Neural crest cell (in vitro differentiated cells): ENCODE measurements at places on chromosomes 1 and 21. TPM values are rescaled to one million over a fixed set of nuclear protein-coding genes. Genes with fewer than 3 reads are reported as not detected.

The CELA3B gene
- not detected in 2 replicates for total RNA-seq

The SMAP2 gene
- 25.4 and 26.3 TPM in 2 replicates for total RNA-seq

The S100B gene
- 29.9 and 37.3 TPM in 2 replicates for total RNA-seq

DNA sequence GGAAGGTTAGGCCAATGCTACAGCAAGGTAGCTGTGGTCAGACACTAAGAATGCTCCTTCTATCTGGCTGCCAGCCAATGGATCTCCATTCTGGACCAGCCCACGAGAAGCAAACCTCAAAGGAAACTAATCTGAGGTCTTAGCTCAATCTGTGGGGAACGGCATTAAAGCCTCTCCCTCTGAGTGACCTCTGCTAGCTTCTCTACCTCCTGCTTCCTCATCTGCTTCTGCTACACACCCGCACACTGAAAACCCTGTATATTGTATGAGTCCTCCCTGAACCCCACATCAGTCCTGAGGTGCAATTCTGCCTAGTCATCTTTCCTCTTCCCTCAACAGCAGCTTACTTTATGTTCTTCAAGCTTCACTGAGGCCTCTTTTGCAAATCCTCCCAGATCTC is 6.9 kb upstream of the GALE start:
- DNase-seq = no peak
- peak overlapping the region; percentile 17 for H3K4me3 ChIP-seq
- H3K4me1 ChIP-seq = peaks cover 14% of the 10 kb centered on the region
- H3K27me3 ChIP-seq = no peaks in the 10 kb centered on the region
- H3K27ac ChIP-seq = no peak overlapping the region

DNA sequence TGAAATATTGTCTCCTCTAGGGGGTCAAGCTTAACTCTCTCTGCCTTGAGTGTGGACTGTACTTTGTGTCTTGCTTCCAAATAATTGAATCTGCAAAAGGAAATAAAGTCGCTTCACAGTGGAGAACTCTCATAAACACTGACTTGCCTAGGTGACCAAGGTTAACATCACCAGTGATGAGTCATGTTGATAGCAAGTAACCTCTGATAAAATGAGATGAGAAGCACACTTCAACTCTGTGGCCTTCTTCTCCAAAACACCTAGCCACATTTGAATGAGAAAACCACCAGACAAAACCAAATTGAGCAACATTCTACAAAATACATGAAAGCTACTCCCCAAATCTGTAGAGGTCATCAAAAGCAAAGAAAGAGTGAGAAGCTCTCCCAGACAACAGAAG is 37.6 kb downstream of the PDE4B start:
- H3K27ac ChIP-seq = no peak overlapping the region
- H3K4me3 ChIP-seq = no peak overlapping the region
- DNase-seq = no peak
- H3K27me3 ChIP-seq = peaks cover 15% of the 10 kb centered on the region
- no peaks in the 10 kb centered on the region for H3K36me3 ChIP-seq
- no peaks in the 10 kb centered on the region for H3K4me1 ChIP-seq

GRCh38 chr1:174998569-174999215 is 1.1 kb upstream of the CACYBP start:
- peak; percentile 5 for DNase-seq
- H3K36me3 ChIP-seq = no peaks in the 10 kb centered on the region
- H3K27me3 ChIP-seq = no peaks in the 10 kb centered on the region
- H3K4me3 ChIP-seq = no peak overlapping the region

- H3K36me3 ChIP-seq = no peaks in the 10 kb centered on the region
- no peaks in the 10 kb centered on the region for H3K27me3 ChIP-seq
- H3K4me1 ChIP-seq = no peaks in the 10 kb centered on the region
- no peak overlapping the region for H3K27ac ChIP-seq
- no peak for DNase-seq
Measured at GRCh38 chr21:41627428-41627827, 119.5 kb upstream of the TMPRSS2 start.

DNA sequence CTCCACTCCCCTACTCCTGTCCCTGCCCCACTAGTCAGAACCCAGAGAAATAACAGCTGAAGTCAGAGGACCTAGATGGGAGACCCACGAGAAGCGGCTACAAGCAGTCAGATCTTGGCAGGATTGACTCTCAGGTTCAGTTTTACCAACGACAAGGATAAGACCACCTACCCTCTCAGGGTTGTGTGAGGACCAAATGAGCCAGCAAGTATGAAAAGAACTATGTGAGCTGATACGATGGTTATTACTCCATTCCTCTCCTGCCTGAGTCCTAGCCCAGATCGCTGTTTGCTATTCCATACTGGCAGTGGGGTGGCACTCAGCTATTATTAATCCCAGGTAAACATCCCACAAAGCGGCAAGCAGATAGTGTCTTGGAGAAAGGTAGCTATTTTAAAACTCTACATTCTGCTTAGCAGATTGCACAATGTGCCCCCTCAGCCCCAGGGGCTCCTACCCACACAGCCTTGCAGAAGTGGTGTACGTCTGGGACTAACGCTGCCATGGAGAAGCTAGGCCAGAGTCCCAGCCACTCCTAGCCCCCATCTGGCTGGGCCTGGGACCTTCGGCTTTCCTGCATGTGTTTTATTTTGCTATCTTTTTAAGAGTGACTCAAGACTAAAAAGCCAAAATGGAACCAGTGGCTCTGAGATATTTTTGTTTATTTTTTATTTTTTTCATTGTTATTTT is 58.9 kb downstream of the CD46 start:
- H3K27ac ChIP-seq = no peak overlapping the region
- H3K27me3 ChIP-seq = no peaks in the 10 kb centered on the region
- H3K4me1 ChIP-seq = no peaks in the 10 kb centered on the region
- H3K4me3 ChIP-seq = no peak overlapping the region

- H3K36me3 ChIP-seq = peaks cover 3% of the 10 kb centered on the region
- no peaks in the 10 kb centered on the region for H3K4me1 ChIP-seq
- no peaks in the 10 kb centered on the region for H3K27me3 ChIP-seq
- no peak for DNase-seq
- H3K27ac ChIP-seq = no peak overlapping the region
- H3K4me3 ChIP-seq = no peak overlapping the region
Measured at GRCh38 chr1:92203105-92203504, 14.6 kb upstream of the C1orf146 start.

DNA sequence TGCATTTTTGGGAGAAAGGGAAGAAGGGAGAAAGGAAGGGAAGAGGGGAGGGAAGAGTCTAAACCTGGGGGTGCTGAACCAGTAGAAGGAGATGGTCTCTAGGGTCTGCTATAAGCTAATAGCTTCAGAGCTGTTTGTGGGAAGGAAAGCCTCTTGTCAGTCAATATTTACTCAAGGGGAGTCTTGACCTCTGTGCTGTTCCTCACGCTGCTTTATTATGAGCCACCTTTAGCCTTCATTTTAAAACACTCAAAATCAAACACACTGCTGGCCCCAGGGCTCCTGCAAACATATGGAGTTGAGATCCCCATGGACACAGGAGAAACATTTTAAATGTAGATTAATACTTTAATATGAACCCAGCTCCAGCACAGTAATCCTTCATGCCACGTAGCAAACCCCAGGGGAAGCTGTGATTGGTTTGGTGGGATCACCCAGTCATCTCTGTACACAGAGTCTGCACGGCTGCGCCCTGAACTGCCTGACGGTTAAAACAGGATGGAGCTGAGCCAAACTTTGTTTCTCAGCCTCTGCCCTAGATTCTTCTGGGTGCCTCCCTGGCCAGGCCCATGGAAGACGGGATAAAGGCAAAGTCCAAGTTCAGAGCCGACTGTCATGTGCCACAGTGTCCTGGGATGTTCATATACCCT is 40.2 kb upstream of the VWA5B1 start:
- no peak overlapping the region for H3K4me3 ChIP-seq
- no peak overlapping the region for H3K27ac ChIP-seq
- no peaks in the 10 kb centered on the region for H3K36me3 ChIP-seq
- peaks cover 17% of the 10 kb centered on the region for H3K27me3 ChIP-seq
- H3K4me1 ChIP-seq = no peaks in the 10 kb centered on the region
- no peak for DNase-seq

GRCh38 chr1:20319456-20320220 is 29.0 kb downstream of the VWA5B1 start:
- DNase-seq = no peak
- no peak overlapping the region for H3K27ac ChIP-seq
- H3K4me3 ChIP-seq = no peak overlapping the region
- no peaks in the 10 kb centered on the region for H3K36me3 ChIP-seq
- H3K27me3 ChIP-seq = peaks cover 3% of the 10 kb centered on the region

DNA sequence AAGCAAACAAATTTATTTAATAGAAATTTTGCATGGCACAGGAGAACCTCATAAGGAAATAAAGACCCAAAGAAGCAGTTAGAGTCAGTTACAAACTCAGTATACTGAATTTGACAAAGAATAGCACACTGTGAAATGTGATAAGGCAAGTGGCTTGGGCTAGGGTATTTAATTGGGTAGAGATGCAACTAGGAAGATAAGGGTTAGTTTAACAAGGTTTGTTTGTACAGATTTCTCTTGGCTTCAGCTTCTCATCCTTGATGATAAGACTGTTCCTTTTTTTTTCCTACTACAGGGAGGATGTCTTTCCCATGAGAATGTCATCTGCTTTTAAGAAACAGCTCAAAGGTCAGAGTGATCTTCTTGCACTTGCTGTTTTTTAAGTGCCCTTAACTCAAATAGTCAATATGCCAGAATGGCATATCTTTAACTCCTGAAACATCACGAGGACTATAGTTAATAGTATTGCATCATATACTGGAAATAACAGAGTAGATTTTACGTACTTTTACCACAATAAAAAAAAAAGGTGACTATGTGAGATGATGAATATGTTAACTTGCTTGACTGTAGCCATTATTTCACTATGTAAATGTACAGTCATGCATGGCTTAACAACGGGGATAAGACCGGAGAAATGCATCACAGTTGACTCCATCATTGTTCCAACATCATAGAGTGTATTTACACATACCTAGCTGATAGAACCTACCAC is 9.2 kb upstream of the TRAF3IP3 start:
- DNase-seq = no peak
- H3K4me1 ChIP-seq = peaks cover 4% of the 10 kb centered on the region
- H3K4me3 ChIP-seq = no peak overlapping the region
- peaks cover 47% of the 10 kb centered on the region for H3K27me3 ChIP-seq

GRCh38 chr21:43020177-43020576 is 45.8 kb downstream of the PKNOX1 start:
- no peak for DNase-seq
- no peak overlapping the region for H3K4me3 ChIP-seq
- H3K27ac ChIP-seq = no peak overlapping the region
- no peaks in the 10 kb centered on the region for H3K27me3 ChIP-seq
- no peaks in the 10 kb centered on the region for H3K4me1 ChIP-seq
- H3K36me3 ChIP-seq = no peaks in the 10 kb centered on the region

DNA sequence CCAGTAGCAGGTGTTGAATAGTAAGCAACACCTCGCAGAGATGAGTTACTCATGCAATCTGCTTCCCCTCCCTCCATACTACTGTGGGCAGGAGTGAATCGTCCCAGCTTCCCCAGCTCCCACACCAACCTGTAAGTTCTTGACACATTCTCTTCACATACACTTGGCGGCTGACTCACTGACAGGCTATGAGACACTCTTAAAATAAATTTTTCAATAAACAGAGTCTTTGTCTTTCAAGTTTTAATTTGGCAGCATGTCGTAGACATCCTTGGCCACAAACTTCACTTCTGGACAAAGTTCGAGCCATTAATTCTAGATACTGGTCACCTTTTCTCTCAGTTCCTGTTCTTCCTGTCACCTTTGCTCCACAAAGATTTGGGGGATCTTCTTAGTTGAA is 290.7 kb downstream of the TM2D1 start:
- H3K27me3 ChIP-seq = no peaks in the 10 kb centered on the region
- no peak for DNase-seq
- no peak overlapping the region for H3K27ac ChIP-seq
- no peak overlapping the region for H3K4me3 ChIP-seq
- H3K4me1 ChIP-seq = no peaks in the 10 kb centered on the region
- no peaks in the 10 kb centered on the region for H3K36me3 ChIP-seq

GRCh38 chr1:218851586-218851985 is 322.1 kb upstream of the LYPLAL1 start:
- no peaks in the 10 kb centered on the region for H3K27me3 ChIP-seq
- DNase-seq = no peak
- no peak overlapping the region for H3K4me3 ChIP-seq
- H3K27ac ChIP-seq = no peak overlapping the region
- H3K4me1 ChIP-seq = no peaks in the 10 kb centered on the region

DNA sequence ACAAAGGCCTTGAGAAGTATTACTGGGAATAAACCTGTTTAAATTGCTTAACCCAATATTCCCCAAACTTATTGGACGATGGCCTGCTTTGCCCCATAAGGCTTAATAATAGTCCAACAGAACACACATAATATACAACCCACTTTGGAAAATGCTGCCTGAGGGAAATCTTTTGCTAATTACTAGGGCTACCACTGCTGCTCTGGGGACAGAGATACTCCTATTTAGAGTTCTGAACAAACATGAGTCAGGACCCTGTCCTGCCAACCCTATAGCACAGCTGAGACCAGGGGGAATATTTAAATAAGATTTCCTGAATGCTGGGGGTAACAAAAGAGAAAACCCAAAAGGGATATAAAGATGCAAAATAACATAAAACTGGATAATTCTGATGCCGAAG is 139.1 kb downstream of the BRINP2 start:
- no peak for DNase-seq
- H3K36me3 ChIP-seq = no peaks in the 10 kb centered on the region
- peak overlapping the region; percentile 81 for H3K27ac ChIP-seq
- H3K27me3 ChIP-seq = no peaks in the 10 kb centered on the region
- peak overlapping the region; percentile 57 for H3K4me3 ChIP-seq

GRCh38 chr1:100512803-100513352 is 25.1 kb upstream of the GPR88 start:
- DNase-seq = no peak
- H3K36me3 ChIP-seq = peaks cover 9% of the 10 kb centered on the region
- H3K27ac ChIP-seq = no peak overlapping the region
- no peak overlapping the region for H3K4me3 ChIP-seq
- H3K27me3 ChIP-seq = no peaks in the 10 kb centered on the region

DNA sequence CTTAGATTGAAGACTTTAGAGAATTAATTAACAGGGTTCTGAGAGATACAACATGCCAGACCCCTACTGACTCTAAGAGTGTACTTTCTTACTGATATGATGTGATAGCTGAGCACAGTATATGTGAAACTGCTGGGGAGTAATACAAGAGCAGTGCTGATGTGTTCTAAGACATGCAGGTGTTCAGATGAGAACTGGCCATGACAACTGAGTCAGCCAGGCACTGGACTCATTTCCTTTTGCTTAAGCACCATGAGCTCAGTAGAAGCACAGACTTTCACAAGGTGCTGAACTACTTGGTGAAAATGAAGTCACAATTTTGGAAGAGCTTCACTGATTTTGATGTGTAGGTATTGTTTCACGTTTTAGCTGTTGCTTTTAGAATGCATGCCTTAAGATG is 15.9 kb upstream of the POGZ start:
- no peak overlapping the region for H3K27ac ChIP-seq
- no peak overlapping the region for H3K4me3 ChIP-seq
- no peaks in the 10 kb centered on the region for H3K36me3 ChIP-seq
- no peaks in the 10 kb centered on the region for H3K27me3 ChIP-seq

DNA sequence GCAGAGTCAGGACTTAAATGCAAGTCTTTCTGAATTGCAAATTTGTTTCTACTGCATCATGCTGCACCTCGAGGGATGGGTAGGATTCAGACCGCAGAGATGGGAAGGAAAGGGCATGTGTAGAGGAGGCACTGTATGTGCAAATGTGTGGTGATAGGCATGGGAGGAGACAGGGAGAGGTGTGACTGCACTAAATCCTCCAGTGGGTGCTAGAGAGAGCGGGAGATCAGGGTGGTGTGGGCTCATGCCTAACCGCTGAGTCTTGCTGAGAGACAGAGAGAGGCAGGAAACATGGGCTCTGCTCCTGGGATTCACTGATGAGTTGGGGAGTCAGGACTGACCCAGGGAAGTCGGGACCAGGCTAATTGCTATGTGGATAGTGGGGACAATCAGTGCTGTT is 61.1 kb downstream of the PTPRU start:
- DNase-seq = no peak
- no peak overlapping the region for H3K4me3 ChIP-seq
- no peaks in the 10 kb centered on the region for H3K4me1 ChIP-seq
- H3K36me3 ChIP-seq = no peaks in the 10 kb centered on the region
- H3K27ac ChIP-seq = no peak overlapping the region
- no peaks in the 10 kb centered on the region for H3K27me3 ChIP-seq
